SJSA1 (cell line): ENCODE measurements at places on chromosomes 4 and X. TPM values are rescaled to one million over a fixed set of nuclear protein-coding genes. Genes with fewer than 3 reads are reported as not detected.

GRCh38 chr4:184983672-184984356, 34.5 kb upstream of the HELT start:
- H3K27me3 ChIP-seq = no peaks in the 10 kb centered on the region
- H3K4me3 ChIP-seq = no peak overlapping the region
- H3K27ac ChIP-seq = no peak overlapping the region
- DNase-seq = no peak
- no peaks in the 10 kb centered on the region for H3K36me3 ChIP-seq

- H3K4me1 ChIP-seq = peaks cover 37% of the 10 kb centered on the region
- H3K27ac ChIP-seq = peak overlapping the region; percentile 42
- no peaks in the 10 kb centered on the region for H3K27me3 ChIP-seq
- peaks cover 15% of the 10 kb centered on the region for H3K36me3 ChIP-seq
- H3K4me3 ChIP-seq = no peak overlapping the region
- peak; percentile 55 for DNase-seq
Measured at GRCh38 chrX:10467793-10468192, 152.6 kb downstream of the MID1 start.

GRCh38 chr4:139975830-139976272, 178.1 kb downstream of the MAML3 start:
- no peak for DNase-seq
- H3K27ac ChIP-seq = no peak overlapping the region

- DNase-seq = no peak
- no peak overlapping the region for H3K27ac ChIP-seq
- H3K4me1 ChIP-seq = no peaks in the 10 kb centered on the region
- H3K4me3 ChIP-seq = no peak overlapping the region
- H3K27me3 ChIP-seq = no peaks in the 10 kb centered on the region
- H3K36me3 ChIP-seq = no peaks in the 10 kb centered on the region
Measured at GRCh38 chr4:182955411-182955810, 38.2 kb upstream of the DCTD start.

- no peak overlapping the region for H3K27ac ChIP-seq
- H3K4me3 ChIP-seq = no peak overlapping the region
- DNase-seq = no peak
- peaks cover 29% of the 10 kb centered on the region; the same call in 1 of the 2 replicates for H3K36me3 ChIP-seq
Measured at GRCh38 chr4:38939165-38939564, 71.6 kb downstream of the FAM114A1 start.

DNA sequence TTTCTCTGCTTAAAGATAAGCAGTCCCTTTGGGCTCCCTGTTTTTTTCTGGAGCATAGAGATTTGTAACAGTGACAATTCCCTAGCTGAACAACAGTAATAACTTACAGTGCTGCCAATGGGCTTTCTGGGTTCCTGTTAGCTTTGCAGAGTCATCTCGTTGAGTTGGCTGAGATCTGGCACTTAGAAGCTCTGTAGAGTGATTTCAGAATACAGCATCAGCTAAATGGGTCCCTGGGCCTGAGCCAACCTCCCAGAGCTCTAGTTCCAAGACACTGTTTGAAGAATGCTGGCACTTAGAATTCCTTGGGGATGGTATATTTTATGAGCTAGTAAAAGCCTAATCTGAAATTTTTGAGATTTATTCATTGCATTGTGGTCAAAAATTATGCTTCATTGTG, 43.5 kb upstream of the SERTM2 start:
- H3K36me3 ChIP-seq = no peaks in the 10 kb centered on the region
- no peaks in the 10 kb centered on the region for H3K27me3 ChIP-seq

GRCh38 chrX:137428221-137428661, 137.7 kb upstream of the ZIC3 start:
- no peaks in the 10 kb centered on the region for H3K4me1 ChIP-seq
- H3K27ac ChIP-seq = no peak overlapping the region
- H3K27me3 ChIP-seq = no peaks in the 10 kb centered on the region
- no peaks in the 10 kb centered on the region for H3K36me3 ChIP-seq
- H3K4me3 ChIP-seq = peak overlapping the region; percentile 30
- DNase-seq = no peak

DNA sequence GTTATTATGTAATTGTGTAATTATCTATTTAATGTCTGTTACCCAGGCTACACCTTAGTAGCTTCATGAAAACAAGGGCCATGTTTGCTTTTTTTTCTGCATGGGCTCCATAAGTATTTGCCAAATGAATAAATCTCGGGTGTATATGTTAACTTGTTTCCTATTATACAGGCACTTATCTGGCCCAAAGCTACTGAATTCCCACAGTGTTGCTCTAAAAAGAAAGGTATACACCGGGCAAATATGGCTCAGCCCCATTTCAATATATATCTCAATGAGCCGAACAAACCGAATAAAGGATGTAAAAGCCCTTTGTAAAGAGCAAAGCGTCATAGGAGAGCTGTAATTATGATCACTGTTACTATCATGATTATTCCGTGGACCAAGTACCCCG, 767 bp downstream of the PAQR3 start:
- peak overlapping the region; percentile 97 for H3K4me3 ChIP-seq
- H3K36me3 ChIP-seq = peaks cover 10% of the 10 kb centered on the region
- H3K27ac ChIP-seq = no peak overlapping the region; the same call in 1 of the 2 replicates

- no peaks in the 10 kb centered on the region for H3K36me3 ChIP-seq
- peak overlapping the region; percentile 79 for H3K27ac ChIP-seq
- peak; percentile 55 for DNase-seq
Measured at GRCh38 chrX:40644821-40645358, 2.5 kb downstream of the CXorf38 start.

DNA sequence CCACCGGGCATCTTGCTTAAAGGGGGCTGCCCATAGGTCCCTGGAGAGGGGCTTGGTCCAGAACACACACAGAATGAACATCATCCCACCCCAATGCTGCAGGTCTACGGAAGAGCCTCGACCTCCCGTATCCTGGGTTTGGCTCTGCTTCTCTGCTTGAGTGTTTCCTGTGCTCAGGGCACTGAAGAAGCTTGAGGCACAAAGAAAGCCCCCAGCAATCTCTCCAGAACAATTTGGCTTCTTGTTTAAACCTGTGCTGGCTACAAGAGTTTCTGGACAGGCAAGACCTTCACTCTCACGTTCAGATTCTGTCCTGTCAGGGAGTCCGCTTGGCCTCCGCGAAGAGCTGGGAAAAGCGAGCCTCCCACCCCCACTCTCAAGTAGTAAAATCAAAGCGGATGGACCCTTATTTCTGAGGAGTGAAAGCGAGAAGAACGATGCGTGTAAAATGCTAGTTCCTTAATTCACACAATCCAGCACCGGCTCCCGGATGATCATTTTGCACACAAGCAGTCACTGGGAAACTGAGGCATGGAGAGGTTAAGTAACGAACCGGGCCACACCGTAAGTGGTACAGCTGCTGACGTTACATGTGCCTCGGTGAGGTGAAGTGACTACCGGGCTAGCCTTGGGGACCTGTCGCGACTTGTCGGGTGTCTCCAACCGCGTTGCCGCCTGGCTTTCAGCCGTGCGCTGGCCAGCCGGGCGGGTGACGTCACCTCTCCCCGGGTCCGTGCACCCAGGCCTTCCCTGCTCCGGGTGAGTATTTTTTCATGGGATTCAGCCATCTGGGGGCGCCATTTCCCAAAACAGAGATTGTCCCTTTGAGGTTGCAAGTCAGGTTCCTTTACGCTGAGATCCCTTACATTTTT, 3.1 kb upstream of the SFRP2 start:
- DNase-seq = no peak
- no peak overlapping the region for H3K27ac ChIP-seq
- H3K36me3 ChIP-seq = no peaks in the 10 kb centered on the region
- H3K4me1 ChIP-seq = no peaks in the 10 kb centered on the region

DNA sequence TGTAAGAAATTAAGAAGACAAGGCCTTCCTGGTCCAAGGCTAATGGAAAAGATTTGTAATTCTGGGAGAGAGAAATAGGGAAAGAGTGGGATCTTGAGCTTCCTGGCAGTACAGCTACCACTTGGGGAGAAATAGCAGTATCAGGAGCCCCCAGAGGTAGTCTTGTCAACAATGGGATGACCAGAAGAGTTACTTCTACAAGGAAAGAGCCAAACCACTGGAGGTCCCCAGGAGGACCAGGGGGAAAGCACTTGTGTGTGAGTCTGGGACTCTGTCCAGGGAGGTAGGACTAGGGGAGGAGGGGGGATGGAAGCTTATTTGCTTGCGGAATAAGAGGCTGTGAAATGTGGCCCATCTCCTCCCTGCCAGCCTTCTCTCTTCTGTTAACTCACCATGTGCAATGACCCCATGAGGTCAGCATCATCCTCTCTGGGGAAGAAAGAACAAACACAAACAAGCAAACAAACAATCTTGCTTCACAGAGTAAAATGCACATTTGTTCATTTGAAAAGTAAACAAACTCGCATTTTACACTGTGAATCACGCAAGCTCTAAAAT, 160.1 kb downstream of the STK32B start:
- peaks cover 6% of the 10 kb centered on the region for H3K4me1 ChIP-seq
- no peak for DNase-seq

GRCh38 chrX:74458736-74459135, 37.4 kb downstream of the SLC16A2 start:
- H3K4me1 ChIP-seq = peaks cover 11% of the 10 kb centered on the region
- H3K4me3 ChIP-seq = no peak overlapping the region
- peak; percentile 70 for DNase-seq
- no peaks in the 10 kb centered on the region for H3K27me3 ChIP-seq
- no peaks in the 10 kb centered on the region for H3K36me3 ChIP-seq
- no peak overlapping the region for H3K27ac ChIP-seq

- no peak overlapping the region for H3K4me3 ChIP-seq
- no peaks in the 10 kb centered on the region for H3K36me3 ChIP-seq
- no peaks in the 10 kb centered on the region for H3K4me1 ChIP-seq
- no peak overlapping the region for H3K27ac ChIP-seq
- DNase-seq = no peak
- H3K27me3 ChIP-seq = no peaks in the 10 kb centered on the region
Measured at GRCh38 chr4:8722556-8722955, 130.0 kb downstream of the CPZ start.

DNA sequence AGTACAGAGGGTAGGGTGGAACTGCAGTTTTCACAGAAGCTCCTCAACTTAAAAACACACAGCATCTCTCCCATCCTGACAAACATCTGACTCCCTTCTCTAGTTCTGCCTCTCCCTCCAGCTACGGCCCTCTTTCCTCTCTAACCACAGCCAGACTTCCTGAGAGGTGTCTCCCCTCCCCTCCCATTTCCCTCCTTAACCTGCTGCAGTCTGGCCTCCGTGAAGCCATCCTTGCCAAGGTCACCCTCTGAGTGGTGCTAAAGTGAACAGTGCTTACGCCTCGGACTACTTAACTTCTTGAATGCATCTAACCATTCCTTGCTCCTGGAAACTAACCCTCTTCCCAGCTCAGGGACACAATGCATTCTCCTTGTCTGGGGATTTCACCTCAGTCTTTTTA, 53.3 kb downstream of the RTL5 start:
- H3K36me3 ChIP-seq = no peaks in the 10 kb centered on the region
- DNase-seq = no peak
- H3K4me1 ChIP-seq = no peaks in the 10 kb centered on the region
- no peak overlapping the region for H3K27ac ChIP-seq
- no peak overlapping the region for H3K4me3 ChIP-seq

GRCh38 chr4:150231107-150231770, 153.0 kb downstream of the DCLK2 start:
- H3K36me3 ChIP-seq = no peaks in the 10 kb centered on the region
- H3K4me3 ChIP-seq = no peak overlapping the region
- no peak overlapping the region for H3K27ac ChIP-seq
- peaks cover 68% of the 10 kb centered on the region for H3K4me1 ChIP-seq
- no peak for DNase-seq
- no peaks in the 10 kb centered on the region for H3K27me3 ChIP-seq

GAGE12J gene
- not detected in 2 replicates for total RNA-seq
